Gastrocnemius medialis (tissue), 4 donors: ENCODE measurements at places on chromosomes 3 and 15. TPM values are rescaled to one million over a fixed set of nuclear protein-coding genes. Genes with fewer than 3 reads are reported as not detected.

- H3K27ac ChIP-seq: no peak overlapping the region
- no peak for DNase-seq
- no peaks in the 10 kb centered on the region for H3K27me3 ChIP-seq
- no peak overlapping the region for H3K4me3 ChIP-seq
- no peaks in the 10 kb centered on the region for H3K4me1 ChIP-seq
These were observed 6.9 kb upstream of the RPL35A start for GRCh38 chr3:197942956-197943556.

GRCh38 chr15:65762914-65763787 lies 28.9 kb downstream of the DENND4A start:
- H3K4me3 ChIP-seq: no peak overlapping the region
- no peak overlapping the region for H3K27ac ChIP-seq
- H3K27me3 ChIP-seq: no peaks in the 10 kb centered on the region
- peaks cover 14% of the 10 kb centered on the region for H3K4me1 ChIP-seq
- no peaks in the 10 kb centered on the region for H3K36me3 ChIP-seq

DNA sequence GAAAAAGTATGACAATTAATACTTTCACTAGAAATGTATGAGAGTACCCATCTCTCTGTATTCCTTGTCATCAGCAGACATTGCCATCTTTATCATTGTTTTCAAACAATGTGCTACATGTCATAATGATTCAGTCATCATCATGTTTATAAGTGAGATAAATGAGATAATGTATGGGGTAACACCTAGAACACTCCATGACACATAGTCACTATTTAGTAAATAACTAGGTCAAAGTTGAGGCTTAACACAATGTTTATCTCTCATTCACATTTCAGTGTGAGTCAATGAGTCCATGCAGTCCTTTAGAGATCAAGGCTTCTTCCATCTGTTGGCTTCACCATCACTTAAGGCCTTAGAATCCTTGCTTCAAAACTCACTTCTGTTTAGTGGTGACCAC lies 70.0 kb downstream of the NLGN1 start:
- H3K27me3 ChIP-seq: no peaks in the 10 kb centered on the region
- H3K27ac ChIP-seq: no peak overlapping the region
- no peak overlapping the region for H3K4me3 ChIP-seq
- no peaks in the 10 kb centered on the region for H3K36me3 ChIP-seq
- DNase-seq: no peak

GRCh38 chr3:43025423-43025822 lies 46.3 kb downstream of the GASK1A start:
- DNase-seq: no peak
- H3K4me1 ChIP-seq: no peaks in the 10 kb centered on the region
- no peak overlapping the region for H3K27ac ChIP-seq
- no peak overlapping the region for H3K4me3 ChIP-seq
- no peaks in the 10 kb centered on the region for H3K36me3 ChIP-seq

GRCh38 chr3:161336661-161337060 lies 34.7 kb downstream of the SPTSSB start:
- H3K4me1 ChIP-seq: no peaks in the 10 kb centered on the region
- DNase-seq: no peak
- no peak overlapping the region for H3K27ac ChIP-seq
- no peaks in the 10 kb centered on the region for H3K27me3 ChIP-seq
- H3K36me3 ChIP-seq: no peaks in the 10 kb centered on the region
- no peak overlapping the region for H3K4me3 ChIP-seq

DNA sequence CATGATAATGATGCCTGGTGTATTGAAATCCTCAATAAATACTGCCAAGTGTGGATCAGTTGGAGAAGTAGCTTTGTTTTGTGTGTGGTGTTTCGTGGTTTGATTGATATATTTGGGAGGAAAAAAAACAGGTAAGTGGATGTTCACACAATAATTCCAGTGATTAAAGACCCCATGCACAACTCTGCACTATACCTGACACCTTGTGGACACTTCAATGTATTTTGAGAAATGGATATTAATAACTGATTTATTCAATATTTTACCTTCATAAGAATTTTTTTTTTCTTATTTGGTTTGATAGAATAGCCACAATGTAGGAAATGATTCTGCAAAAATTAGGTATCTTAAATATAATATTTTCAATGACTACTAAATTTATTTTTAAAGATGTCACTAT lies 62.4 kb upstream of the PYDC2 start:
- H3K4me1 ChIP-seq: no peaks in the 10 kb centered on the region
- no peak for DNase-seq
- H3K36me3 ChIP-seq: peaks cover 25% of the 10 kb centered on the region
- no peak overlapping the region for H3K27ac ChIP-seq
- no peak overlapping the region for H3K4me3 ChIP-seq
- no peaks in the 10 kb centered on the region for H3K27me3 ChIP-seq

DNA sequence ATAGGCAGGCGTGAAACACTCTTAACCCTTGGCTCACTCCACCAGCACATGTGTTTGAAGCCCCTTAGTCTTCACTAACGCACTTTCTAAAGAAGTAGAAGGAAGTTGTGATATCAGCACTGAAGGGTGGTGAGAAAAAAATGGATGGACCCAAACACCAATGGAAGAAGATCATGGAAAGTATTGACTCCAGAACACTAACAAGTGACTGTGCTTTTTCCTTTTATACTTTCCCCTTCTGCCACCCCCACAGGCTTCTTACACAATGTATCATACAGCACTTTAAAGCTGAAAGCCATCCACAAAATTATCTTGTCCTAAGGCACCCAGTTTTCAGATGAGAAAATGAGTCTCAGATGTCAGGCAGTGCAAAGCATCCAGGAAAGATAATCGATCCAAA lies 93.9 kb upstream of the PHLDB2 start:
- H3K4me3 ChIP-seq: no peak overlapping the region
- no peak for DNase-seq
- no peaks in the 10 kb centered on the region for H3K36me3 ChIP-seq
- no peaks in the 10 kb centered on the region for H3K27me3 ChIP-seq
- no peak overlapping the region for H3K27ac ChIP-seq
- peaks cover 3% of the 10 kb centered on the region for H3K4me1 ChIP-seq

DNA sequence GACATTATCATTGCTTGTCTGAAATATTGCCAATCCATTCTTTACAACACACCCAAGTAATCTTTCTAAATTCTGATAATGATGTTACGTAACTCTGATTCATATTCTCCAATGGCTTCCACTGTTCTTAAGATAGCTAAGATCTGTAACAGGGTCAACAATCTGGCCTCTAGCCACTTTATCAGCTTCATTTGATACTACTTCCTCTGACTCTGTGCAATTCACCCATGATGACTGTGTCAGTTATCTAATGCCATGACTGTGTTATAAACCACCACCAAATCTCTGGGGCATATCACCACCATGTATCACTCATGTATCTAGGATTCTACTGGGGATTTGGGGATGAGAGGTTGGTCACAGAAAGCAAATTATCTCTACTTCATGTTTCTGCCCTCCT lies 44.0 kb downstream of the CD200 start:
- no peak overlapping the region for H3K27ac ChIP-seq
- H3K4me1 ChIP-seq: no peaks in the 10 kb centered on the region
- no peaks in the 10 kb centered on the region for H3K36me3 ChIP-seq
- no peak for DNase-seq

DNA sequence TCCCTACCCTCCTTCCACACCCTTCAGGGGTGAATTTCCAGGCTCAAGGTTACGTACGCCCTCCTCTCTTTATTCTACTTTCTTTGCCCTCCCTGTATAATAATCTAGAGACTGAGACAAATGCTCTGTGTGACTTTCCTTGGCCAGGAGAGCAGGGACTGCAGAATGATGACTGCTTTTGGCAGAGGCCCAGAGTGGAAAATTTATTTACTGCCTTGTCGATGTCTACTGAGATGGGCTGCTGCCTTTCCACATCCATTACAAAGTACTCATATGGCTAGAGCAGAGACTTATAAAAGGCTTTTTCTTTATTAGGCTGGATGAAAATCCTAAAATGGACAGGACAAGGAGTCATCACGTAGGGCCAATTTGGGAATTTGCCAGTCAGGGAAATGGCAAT lies 576.2 kb downstream of the TUSC7 start:
- no peaks in the 10 kb centered on the region for H3K4me1 ChIP-seq
- DNase-seq: no peak
- no peak overlapping the region for H3K27ac ChIP-seq

GRCh38 chr3:71517271-71517791 lies 66.2 kb downstream of the FOXP1 start:
- H3K27ac ChIP-seq: no peak overlapping the region
- H3K36me3 ChIP-seq: no peaks in the 10 kb centered on the region
- no peaks in the 10 kb centered on the region for H3K27me3 ChIP-seq
- peaks cover 7% of the 10 kb centered on the region for H3K4me1 ChIP-seq

DNA sequence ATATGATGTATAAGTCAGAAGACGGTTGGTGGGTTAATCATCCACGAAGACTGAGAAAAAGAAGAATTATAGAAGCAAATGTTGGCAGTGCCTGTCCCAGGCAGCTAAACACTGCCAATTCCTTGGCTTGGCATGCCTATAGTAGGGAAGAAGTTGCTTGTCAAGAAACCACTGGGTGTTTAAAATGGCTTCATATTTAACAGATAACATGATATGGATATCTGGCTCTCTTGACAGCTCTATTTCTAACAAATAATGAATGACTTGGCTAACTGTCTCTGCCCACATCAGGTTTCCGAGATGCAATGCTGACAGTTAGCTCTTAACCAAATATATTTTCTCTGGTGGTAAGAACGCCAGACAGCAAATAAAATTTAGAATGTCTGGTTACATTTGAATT lies 341.7 kb upstream of the KCNMB2 start:
- no peak for DNase-seq
- H3K27ac ChIP-seq: peak overlapping the region; percentile 9
- no peaks in the 10 kb centered on the region for H3K27me3 ChIP-seq

GRCh38 chr15:90336705-90337141 lies 15.4 kb upstream of the ZNF774 start:
- H3K27ac ChIP-seq: no peak overlapping the region
- peak; percentile 23 for DNase-seq
- no peaks in the 10 kb centered on the region for H3K27me3 ChIP-seq
- H3K4me3 ChIP-seq: no peak overlapping the region
- no peaks in the 10 kb centered on the region for H3K36me3 ChIP-seq
- H3K4me1 ChIP-seq: no peaks in the 10 kb centered on the region

Gene SGO1
- total RNA-seq: not detected

GRCh38 chr3:30408105-30408557 lies 198.3 kb upstream of the TGFBR2 start:
- H3K4me3 ChIP-seq: no peak overlapping the region
- H3K4me1 ChIP-seq: no peaks in the 10 kb centered on the region
- DNase-seq: no peak
- no peak overlapping the region for H3K27ac ChIP-seq
- no peaks in the 10 kb centered on the region for H3K27me3 ChIP-seq

GRCh38 chr3:981156-981555 lies 111.7 kb upstream of the CNTN6 start:
- no peaks in the 10 kb centered on the region for H3K27me3 ChIP-seq
- no peaks in the 10 kb centered on the region for H3K36me3 ChIP-seq
- no peak for DNase-seq
- H3K27ac ChIP-seq: no peak overlapping the region
- H3K4me1 ChIP-seq: no peaks in the 10 kb centered on the region
- no peak overlapping the region for H3K4me3 ChIP-seq

GRCh38 chr15:101156509-101157159 lies 95.2 kb downstream of the CHSY1 start:
- no peaks in the 10 kb centered on the region for H3K4me1 ChIP-seq
- no peaks in the 10 kb centered on the region for H3K27me3 ChIP-seq
- no peaks in the 10 kb centered on the region for H3K36me3 ChIP-seq
- DNase-seq: no peak
- no peak overlapping the region for H3K27ac ChIP-seq

Gene CSTA
- total RNA-seq: not detected

GRCh38 chr3:14906355-14906971 lies 40.9 kb upstream of the NR2C2 start:
- H3K4me3 ChIP-seq: no peak overlapping the region
- H3K36me3 ChIP-seq: no peaks in the 10 kb centered on the region
- no peaks in the 10 kb centered on the region for H3K4me1 ChIP-seq
- DNase-seq: no peak

- H3K36me3 ChIP-seq: no peaks in the 10 kb centered on the region
- no peak for DNase-seq
- no peaks in the 10 kb centered on the region for H3K4me1 ChIP-seq
- no peak overlapping the region for H3K27ac ChIP-seq
- no peaks in the 10 kb centered on the region for H3K27me3 ChIP-seq
- H3K4me3 ChIP-seq: no peak overlapping the region
These were observed 253.9 kb upstream of the RBMS3 start for GRCh38 chr3:29026959-29027358.
